ENCODE measurements at places on chromosomes 16 and 17.

GRCh38 chr17:59746849-59747445, 39.5 kb downstream of the VMP1 start:
- DNase-seq: peak; percentile 44

DNA sequence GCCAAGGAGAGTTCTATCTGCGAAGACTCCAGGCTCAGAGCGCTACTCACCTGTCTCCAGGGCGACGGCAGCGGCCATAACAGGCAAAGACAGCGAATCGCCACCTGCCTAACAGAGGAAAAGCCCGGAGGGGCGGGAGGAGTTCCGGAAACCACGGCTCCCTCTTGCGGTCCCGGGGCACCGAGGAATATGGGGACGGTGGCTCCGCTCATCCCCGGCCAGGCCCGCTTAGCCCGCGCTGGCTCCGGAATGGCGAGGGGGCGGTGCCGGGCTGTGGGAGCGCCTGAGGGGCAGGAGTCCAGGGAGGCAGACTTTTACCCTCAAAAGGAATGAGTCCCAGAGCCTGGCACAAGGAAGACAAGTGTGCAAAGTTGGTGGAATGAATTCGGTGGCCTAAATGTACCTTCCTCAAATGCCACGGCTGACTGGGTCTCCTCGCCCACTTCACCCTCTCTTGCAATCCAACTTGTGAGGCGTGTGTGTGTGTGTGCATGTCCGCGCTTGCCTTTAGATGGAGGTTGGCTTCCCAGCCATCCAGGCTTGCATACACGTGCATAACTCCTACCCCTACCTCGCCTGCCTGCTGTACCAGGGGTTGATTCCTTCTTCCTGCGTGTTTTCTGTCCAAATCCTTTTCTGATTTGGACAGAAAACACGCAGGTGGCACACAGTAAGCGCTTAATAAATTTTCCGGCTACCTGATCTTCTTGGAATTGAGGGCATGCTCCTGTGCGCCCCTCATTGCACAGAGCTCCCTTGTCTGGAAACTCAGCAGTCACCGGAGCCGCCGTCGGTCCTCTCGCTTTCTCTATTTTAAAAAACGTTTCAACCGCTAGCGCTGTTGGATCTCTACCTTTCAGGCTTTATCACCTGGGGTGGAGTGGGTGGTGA, 3.5 kb downstream of the C17orf100 start:
- peak; percentile 57 for DNase-seq

DNA sequence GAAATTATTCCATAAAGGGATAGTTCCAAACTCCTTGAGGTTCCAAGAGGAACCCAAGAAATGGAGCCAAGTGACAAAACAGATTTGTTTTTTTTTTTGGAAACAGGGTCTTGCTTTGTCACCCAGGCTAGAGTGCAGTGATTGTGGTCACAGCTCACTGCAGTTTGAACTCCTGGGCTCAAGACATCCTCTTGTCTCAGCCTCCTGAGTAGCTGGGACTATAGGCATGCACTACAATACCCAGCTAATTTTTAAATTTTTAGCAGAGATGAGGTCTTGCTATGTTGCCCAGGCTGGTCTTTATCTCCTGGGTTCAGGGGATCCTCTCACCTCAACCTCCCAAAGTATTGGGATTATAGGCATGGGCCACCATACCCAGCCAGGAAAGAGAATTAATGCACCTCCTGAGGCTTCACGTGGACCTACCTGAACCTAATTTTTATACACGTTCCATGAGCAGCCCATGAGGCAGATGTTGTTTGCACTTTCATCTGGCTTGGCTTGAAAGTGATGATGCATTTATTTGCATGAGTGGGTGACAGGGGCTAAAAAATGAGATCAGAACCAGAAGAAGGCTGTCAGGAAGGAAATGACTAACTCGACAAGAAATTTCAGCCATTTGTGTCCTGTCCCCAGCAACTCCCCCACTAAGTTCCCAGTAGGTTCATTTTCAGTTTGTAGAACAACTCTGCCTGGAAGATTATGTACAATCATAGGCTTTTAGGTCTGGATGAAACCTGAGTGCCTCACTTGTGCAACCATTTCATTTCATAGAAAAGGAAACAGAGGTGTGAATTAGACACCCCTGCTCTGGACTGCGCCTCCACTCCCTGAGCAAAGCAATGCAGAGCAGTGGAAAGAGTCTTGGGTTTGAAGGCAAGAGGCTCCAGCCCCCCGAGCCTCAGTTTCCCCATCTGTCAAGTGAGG, 10.3 kb upstream of the IRF8 start:
- peak; percentile 47 for DNase-seq

DNA sequence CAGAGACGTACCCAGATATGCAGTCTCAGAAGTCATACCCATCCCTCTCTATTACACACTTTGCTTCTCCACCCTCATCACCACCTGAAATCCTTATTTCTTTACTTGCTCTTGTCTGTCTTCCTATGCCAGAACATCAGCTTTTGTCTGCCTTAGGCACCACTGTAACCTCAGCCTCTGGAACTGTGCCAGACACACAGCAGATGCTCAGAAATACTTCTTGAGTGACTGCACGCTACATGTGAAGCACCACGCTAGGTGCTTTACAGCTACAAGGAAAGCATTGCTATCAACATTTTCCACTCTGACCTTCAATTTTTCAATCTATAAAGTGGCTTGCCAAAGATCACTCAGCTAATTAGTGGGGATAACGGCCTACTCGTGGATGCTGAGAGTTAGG, 226.8 kb downstream of the CHD9NB start:
- no peak for DNase-seq

- no peak for DNase-seq
Observed at GRCh38 chr17:38320482-38320881, 23.3 kb downstream of the GPR179 start.
